ENCODE measurements at places on chromosomes 16 and 17.

DNA sequence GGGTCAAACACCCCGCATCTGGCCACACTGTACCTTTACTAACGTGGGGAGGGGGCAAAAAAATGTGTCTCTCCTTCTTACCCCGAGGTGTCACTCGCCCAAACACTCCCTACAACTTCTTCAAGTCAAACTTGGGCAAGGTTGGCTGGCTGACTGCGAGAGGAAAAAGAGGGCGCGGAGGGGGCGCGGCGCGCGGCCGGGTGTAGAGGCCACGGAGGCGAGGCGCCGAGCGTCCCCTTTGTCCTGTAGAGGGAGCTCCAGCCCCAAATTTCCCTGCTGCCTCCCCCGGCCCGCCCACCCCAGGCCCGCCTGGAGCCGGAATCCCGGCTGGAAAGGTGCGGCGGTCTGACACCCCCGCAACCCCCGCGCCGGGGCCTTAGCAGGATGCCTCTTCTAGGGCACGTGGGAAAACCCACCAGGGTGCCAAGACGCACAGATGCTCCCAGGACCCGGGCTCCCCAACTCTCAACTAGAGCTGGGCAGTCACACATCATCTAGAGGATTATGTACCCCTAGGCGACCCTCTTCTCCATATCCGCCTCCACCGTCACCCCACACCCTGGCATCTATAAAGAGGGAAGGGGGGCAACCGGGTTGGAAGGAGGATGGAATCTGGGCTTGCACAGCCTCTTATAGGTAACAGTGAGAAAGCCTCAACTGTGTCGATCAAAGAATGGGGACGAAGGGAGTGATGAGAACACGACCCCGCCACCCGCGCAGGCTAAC is 4.2 kb downstream of the IRX3 start:
- no peak for DNase-seq

GRCh38 chr17:7042501-7043181 is 1.3 kb downstream of the SLC16A11 start:
- DNase-seq, result peak; percentile 48

GRCh38 chr17:49633250-49633649 is 44.6 kb downstream of the SPOP start:
- no peak for DNase-seq

DNA sequence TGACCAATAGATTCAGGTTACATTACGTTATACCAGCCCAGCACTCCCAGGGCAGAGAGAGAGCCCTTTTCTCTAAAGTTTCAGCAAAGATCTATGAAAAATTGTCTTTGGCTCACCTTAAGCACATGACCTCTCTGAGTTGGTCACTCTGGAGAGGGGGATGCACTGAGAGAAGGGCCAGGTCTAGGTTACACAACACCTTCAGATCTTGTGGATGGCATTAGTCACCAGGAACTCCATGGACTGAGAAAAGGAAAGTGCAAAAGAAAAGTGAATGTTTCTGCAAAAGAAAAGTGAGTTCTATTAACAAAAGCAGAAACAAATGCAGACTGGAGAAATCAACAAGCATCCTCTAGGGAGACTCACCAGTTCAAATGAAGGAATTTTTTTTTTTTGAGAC is 253.3 kb upstream of the SALL1 start:
- DNase-seq, result no peak

DNA sequence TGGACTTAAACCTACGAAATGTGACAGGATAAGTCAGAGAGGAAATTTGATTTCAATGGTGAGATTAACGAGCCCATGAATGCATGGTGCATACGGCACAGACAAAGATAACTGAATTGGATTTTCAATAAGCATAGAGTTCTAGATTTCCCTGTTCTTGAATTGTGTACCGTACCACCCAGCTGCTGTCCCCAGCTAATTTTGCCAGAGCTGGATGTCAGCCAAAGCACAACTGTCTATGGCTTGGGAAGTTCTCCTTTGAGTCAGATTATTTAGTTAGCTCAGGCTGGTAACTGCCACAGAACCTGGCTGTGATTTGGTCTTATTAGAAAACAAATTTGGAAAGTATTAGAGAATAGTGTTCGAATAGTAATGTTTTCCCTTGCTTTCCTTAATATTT is 143.1 kb downstream of the CDH13 start:
- DNase-seq, result no peak

- DNase-seq, result no peak
Observed at GRCh38 chr17:7476494-7476893, 2.9 kb downstream of the ZBTB4 start.

- no peak for DNase-seq
Observed at GRCh38 chr16:66923247-66923731, 2.0 kb downstream of the RRAD start.

DNA sequence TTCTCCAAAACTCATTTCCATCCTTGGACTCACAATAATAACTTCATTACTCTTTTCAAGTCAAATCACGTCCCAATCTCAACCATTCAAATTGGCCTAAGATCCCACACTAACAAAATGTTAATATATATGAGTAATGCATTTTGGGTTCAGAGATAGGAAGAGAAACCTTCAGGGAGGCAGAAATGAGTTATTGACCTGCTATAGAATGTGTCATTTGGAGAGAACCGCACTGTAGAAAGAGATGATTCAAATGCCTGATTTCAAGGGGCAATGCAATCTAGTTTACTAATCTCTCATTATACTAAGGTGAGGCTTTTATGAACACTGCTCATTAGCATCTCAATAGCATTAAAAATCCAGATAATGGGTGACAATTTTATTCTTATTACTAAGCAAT is 1595.0 kb upstream of the GOT2 start:
- no peak for DNase-seq

- DNase-seq, result peak; percentile 13
Observed at GRCh38 chr17:9389111-9389527, 186.5 kb downstream of the STX8 start.

GRCh38 chr16:71260995-71261394 is 28.2 kb downstream of the CMTR2 start:
- no peak for DNase-seq

DNA sequence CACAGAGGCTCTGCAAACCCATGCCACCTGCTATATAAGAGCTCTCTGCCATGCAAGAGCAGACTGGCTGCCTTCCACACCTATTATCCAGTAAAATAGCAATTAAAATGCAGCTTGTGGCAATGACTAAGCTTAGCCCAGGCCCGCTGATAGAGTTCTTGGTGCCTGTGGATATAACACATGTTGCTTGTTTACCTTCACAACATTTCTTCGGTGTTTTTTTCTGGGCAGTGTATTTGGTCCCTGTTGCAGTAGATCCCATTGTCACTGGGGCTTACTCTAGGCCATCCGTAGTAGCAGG is 63.5 kb downstream of the SPECC1 start:
- DNase-seq, result no peak

Measured in T-helper 2 cell (primary cell).